ENCODE measurements at places on chromosomes 2 and 18.

GRCh38 chr18:820591-821165, 8.6 kb upstream of the YES1 start:
- no peak for DNase-seq

DNA sequence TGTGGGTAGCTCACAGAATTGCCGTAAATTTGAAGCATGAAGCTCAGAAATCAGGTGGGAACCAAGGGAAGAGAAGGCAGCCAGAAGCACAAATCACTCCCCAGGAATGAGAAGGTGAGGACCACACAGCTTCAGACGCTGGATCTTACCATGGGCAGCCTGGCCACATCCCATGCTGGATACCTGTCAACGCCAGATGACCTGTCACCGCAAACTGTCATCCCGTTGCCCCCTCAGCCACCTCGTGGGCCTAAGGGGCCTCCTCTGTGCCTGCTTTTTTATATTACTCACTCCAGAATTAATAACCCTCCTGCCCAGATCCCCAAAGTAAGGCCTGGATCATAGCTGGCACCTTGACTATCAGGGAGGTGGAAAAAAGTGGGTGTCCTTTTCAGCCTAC, 129.9 kb upstream of the MSH6 start:
- DNase-seq: no peak

GRCh38 chr2:233198026-233198425, 53.4 kb upstream of the ATG16L1 start:
- no peak for DNase-seq

DNA sequence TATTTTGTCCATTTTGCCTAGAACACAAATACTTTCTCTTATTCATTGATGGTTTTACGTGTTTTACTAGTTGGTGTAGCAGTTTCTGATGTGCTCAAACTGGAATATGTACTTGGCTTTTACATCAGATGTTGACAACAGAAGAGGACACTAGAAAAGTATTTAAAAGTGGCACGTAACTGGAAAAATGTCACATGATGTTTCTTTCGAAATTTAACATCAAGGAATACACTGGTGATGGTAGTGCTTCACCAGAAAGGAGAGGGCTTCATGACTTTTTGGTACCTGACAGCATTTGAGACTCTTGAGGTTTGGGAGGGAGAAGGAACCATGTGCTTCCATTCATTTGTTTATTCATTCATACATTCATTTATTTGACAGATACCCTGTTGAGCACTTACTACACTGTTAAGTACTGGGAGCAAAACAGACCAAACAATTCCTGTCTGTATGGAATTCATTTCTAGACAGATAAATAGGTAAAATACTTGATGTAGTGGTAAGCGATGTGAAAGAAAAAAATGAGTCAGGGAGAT, 1.5 kb downstream of the GIGYF2 start:
- DNase-seq: no peak

DNA sequence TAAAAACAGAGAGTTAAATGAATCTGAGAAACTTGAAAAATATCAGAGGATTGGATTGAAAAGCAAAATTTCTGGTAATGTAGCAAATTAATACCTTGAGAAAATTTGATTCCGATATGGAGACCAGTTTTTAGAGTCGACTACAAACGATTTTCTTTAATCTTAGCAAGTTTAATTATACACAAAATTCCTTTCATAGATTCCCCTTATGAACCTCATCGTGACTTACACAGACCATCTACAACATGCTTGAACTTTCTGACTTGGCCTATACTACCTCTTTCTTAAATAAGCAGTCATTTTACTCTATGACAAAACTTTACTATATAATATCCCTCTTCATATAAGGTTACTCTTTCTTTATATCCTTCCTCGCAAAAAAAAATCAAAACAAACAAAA, 769.6 kb upstream of the CRIM1 start:
- no peak for DNase-seq

GRCh38 chr2:159129824-159130223, 156.7 kb downstream of the WDSUB1 start:
- DNase-seq: no peak

DNA sequence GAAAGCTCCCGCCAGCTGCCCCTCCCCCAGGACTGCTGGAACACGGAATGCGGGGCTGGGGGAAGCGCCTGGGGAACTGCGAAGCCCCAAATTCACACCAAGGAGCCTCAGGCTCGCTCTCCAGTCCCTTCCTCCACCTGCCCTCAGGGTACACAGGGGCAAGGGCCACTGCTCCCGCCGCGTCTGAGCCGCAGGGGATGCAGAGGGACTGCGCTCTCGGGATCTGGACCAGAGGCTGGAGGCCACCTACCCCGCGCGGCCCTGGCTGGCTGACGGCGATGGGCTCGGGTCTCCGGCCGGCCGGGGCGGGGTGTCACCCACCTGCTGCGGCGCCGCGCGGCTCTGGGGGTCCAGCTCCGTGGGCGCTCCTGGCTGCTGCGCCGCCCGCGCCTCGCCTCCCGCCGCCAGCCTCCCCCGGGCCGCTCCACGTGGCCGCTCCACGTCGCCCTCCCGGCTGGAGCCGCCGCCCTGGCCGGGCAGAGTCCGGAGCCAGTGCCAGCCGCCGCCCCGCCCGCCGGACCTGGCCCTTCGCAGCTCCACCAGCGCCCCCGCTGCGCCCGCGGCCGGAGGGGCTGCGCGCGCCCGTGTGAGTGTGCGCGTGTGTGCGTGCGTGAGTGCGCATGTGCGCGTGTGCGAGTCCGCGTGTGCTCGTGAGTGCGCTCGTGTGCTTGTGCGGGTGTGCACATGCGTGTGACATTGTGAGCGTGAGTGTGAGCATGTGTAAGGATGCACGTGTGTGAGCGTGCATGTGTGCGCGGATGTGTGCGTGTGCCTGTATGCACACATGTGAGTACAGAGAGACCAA, at the start of gene CGREF1:
CGREF1 (minus strand) TSS at position 604 of the 805 bp plus-strand sequence. CDS start 14,762 bp downstream, outside the sequence.
- no peak for DNase-seq

- no peak for DNase-seq
These were observed 73.4 kb upstream of the NDUFV2 start for GRCh38 chr18:9029131-9029530.

DNA sequence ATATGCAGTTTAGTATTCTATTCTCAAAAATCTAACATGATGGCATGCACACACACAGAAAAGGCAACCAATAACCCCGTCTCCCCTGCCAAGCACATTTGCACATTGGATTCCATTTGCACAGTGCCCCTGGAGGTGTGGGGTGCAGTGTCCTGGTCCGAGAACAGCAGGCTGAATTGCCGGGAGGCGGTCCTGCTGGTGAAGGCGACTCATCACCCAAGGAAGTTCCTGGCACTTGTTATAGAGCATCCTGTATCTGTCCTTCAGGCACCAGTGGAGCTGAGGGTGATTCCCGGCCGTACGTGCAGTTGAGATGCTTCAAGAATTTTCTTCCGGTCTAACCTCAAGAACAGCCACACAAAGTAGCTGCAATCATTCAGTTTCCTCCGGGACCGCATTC, 73.0 kb upstream of the RAB12 start:
- DNase-seq: peak; percentile 63

GRCh38 chr2:134461511-134461910, 207.6 kb downstream of the MGAT5 start:
- DNase-seq: peak; percentile 55

DNA sequence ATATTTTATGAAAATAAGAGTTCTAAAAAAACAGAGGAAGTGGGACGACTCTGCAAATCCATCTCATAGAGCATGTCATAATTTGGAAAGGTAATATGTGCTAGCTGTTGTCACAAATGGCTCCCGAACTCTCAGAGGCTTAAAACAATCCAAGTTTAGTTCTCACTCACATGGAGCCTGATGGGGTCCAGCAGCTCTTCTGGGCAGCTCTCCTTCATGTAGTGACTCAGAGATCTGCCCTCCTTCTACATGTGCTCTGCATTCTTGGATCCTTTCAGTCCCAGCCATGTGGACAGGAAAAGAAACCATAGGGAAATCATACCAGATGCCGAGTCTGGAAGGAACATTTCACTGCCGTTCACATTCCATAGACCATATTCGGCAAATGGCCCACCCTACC, 180.1 kb upstream of the APCDD1 start:
- DNase-seq: no peak

GRCh38 chr18:68402784-68403183, 312.1 kb downstream of the TMX3 start:
- DNase-seq: no peak

DNA sequence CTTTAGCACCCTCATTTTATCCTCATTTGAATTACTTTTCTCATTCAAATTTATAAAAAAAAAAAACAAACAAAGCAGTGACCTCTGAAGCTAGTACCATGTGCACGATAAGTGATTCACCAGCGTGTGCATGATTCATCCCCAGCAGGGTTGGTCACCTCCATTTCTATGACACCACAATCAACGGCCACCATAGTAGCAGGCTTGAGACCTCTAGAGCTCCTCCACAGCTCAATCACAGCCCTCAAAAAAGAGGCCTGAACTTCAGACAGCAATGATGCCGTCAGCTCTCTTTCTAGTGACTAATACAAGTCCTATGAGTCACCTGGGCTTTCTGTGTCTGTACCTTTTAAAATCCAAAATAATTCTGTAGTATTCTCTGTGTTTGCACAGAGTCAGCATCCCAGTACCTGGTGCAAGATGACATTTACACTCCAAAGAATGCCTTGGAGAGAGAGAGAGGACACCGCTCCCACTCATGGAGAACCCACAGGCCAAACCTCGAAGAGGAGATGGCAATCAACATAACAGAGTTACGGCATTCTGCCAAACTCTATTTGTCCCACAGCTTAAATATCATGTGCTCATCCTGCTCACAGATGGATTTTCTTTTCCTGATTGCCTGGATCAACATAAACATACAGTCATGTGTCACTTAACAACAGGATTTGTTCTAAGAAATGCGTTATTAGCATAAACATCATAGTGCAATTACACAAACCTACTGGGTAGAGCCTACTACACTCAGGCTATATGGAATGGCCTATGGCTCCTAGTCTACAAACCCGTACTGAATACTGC, 58.7 kb downstream of the L3MBTL4 start:
- peak; percentile 81 for DNase-seq

DNA sequence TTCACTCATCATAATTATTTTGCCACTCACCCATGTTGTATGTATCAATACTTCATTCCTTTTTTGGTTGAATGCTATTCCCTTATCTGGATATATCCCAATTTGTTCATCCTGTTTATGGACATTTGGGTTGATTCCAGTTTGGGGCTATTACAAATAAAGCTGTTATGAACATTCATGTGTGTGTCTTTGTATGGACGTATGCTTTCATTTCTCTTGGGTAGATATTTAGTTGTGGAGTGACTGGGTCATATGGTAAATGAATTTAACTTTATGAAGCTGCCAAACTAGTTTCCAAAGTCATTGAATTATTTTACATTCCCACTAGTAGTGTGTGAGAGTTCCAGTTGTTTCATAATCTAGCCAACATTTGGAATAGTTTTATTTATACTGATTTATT, 2.7 kb downstream of the FAM228B start:
- DNase-seq: no peak

GRCh38 chr2:39068299-39069135, 52.3 kb downstream of the SOS1 start:
- DNase-seq: no peak

GRCh38 chr2:71510196-71510807, 56.9 kb downstream of the DYSF start:
- peak; percentile 81 for DNase-seq

DNA sequence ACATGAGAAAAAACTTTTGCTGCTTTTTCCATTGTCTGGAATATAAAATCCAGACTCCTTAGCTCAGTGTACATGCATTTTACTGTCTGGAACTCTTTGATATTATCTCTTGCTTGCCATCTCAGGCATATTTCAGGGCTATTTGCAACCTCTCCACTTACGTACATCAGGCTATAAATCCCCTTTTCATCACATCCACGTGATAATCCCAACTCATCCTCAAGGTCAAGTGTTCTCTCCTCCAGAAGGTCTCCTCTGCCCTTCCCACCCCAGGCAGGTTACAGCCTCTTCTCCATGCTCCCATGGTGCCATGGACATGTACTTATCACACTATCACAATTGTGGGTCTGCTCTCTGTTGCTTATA, 202.5 kb upstream of the RBMS1 start:
- DNase-seq: no peak

GRCh38 chr18:45359275-45360009, 255.8 kb upstream of the SLC14A2 start:
- peak; percentile 77 for DNase-seq

- no peak for DNase-seq
These were observed 10.4 kb upstream of the NETO1 start for GRCh38 chr18:72878143-72878542.

- DNase-seq: no peak
These were observed 110.8 kb upstream of the GLI2 start for GRCh38 chr2:120624738-120625446.

DNA sequence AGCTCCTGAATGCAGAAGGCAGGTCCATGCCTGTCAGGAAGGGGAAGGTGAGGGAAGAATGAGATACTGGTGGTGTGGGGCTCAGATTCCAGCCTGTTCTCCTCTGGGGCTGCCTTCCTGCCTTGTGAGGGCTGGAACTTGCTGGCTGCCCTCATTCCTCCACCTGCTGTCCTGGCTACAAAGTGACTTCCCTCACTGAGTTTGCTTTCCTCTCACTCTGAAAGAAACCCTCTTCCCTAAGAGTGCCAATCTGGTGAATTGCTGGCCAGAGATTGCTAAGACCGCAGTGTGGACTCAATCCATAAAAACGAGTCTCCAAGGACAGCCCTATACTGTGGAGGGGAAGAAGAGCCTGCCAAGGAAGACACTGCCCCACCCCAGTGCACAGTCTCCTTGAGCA, 664.4 kb upstream of the HS6ST1 start:
- DNase-seq: no peak

- DNase-seq: no peak
These were observed 555.9 kb upstream of the VRK2 start for GRCh38 chr2:57490741-57491140.

- peak; percentile 50 for DNase-seq
These were observed 6.5 kb upstream of the KLHL29 start for GRCh38 chr2:23378496-23378895.

DNA sequence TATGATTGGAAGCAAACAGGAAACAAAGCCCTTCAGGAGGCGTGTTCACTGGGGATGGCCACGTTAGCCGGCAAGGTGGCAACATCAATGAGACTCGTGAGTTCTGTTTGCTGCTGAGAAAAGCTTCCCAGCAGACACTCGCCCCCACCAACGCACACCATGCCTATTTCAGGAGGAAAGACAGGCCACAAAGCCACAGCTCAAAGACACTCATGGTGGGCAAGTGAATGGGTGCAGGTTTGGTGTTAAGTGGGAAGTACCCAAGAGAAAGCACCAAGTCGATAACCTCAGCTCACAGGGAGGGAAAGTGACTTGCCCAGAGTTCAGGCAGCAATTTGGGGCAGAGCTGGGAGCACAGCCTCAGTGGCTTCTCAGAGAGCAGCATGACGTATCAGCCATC, 10.5 kb upstream of the MTERF4 start:
- DNase-seq: peak; percentile 38

Measured in islet precursor cell (in vitro differentiated cells).